ENCODE measurements at places on chromosomes 1 and 21.

DNA sequence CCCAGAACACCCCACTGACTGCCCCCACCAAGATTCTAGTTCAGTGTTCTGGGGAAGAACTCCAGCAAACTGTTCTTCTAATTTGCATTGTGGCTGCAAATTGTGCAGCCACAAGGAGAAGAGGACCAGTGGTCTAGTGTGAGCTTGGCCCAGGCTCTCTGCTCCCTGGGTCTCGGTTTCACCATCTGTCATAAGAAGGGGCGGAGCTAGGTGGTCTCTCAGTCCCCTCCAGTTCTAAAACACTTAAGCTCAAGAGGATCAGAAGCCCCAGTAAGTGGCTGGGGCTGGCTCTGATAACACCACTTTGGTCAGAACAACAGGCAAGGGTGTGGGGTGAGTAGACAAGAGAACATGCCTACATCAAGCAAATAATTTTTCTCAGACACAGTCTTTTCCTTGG, 99.9 kb downstream of the BEND5 start:
- DNase-seq = no peak

DNA sequence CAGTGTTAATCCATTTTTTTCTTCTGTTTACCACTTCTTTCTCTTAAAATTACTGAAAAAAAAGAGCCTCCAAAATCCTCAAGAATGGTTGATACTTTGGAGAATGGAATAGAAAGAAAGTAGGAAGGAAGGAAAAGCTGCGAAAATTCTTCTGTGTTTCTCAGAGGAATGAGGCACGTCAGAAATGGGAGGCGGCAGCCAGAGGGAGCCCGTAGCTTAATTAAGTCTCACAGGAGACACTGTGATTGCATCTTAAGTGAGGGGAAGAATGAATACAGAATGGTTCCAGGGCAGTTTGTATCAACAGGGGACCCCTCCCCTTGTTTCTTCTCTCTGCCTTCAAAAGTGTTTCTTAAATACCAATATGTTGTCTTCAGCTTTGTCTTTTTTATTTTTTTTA, 1099.5 kb downstream of the PLA2G4A start:
- no peak for DNase-seq

DNA sequence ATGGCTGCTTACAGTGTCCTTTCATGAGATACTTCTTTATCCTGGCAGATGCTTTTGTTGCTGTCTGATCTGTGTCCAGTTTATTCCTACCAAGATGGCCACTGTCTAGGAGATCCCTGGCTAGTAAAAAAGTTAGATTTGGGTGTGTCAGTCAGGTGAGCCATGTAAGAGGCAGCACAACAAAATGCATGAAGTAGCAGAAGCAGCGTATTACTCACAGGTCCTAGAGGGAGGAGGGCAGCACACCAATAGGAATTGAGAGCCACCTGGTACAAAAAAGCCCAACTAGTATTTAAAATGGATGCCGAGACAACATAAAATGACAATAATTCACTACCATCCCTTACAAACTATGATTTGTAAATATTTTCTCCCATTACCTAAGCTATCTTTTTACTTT, 22.8 kb upstream of the ZNF697 start:
- DNase-seq = no peak

GRCh38 chr1:6899621-6900020, 114.4 kb downstream of the CAMTA1 start:
- no peak for DNase-seq

DNA sequence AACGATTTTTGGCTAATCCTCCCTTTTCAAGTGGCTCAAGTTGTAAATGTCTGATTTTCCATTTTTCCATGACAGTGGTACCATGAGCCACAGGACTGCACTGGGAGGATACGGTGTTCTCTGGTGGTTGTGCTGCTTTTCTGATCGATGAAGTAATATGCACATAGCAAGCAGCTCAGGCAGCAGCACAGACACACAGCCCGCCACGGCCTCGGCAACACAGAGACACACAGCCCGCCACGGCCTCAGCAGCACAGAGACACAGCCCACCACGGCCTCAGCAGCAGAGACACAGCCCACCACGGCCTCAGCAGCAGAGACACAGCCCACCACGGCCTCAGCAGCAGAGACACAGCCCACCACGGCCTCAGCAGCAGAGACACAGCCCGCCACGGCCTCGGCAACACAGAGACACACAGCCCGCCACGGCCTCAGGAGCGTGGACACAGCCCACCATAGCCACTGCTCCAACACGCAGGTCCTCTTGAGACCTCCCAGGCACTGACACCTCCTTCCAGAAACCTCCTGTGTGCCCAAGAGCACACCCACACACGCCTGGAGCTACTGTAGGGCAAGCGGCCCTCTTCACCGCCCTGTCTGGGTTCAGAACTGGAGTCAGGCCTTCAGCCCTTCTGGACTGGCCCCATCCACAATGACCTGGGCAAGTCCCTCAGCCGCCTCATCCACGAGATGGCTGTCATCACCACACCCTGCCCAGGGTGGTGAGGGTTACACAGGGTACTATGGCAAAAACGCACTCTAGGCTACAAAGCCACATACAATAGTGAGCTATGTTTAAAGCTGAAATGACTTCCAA, 10.4 kb downstream of the PTTG1IP start:
- no peak for DNase-seq

GRCh38 chr1:5962265-5963105, 29.7 kb downstream of the NPHP4 start:
- DNase-seq = no peak

- DNase-seq = no peak
Observed at GRCh38 chr1:2561446-2561845, 5.3 kb downstream of the TNFRSF14 start.

DNA sequence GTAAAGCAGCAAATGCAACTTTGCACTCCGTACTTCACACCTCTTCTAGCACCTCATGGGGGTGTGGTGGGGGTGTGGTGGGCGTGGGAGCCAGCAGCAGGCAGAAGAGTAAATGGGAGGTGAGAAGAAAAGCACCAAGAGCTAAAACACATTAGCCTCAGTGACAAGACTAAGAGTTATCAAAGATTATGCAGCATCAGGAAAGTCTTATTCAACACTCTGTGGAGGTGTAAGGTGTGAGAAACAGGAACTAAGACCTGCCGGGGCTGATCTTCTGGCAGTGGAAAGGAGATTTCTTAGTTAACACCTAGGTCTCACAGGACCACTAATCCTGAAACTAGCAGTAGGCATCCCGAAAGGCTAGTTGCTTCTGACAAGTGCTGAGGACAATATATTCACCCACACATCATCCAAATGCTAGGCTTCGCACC, 9.9 kb downstream of the TGFBR3 start:
- DNase-seq = no peak

DNA sequence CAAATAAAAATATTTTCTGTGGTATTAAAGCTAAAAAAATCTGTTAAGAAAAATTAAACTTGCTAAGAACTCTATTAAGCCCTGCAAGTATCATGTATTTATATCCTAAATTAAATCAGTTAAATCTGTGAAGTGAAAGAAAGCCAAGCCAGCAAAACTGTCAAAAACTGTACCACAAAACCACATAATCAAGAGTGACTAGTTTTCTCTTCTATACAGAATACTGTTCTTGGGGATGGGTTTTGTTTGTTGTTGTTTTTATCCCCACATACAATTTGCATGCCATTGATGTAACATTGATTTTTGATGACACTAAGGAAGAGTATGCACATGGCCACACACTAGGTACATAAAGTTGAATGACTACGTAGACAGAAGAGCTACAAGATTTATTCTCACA, 20.4 kb downstream of the DPH5 start:
- DNase-seq = no peak

DNA sequence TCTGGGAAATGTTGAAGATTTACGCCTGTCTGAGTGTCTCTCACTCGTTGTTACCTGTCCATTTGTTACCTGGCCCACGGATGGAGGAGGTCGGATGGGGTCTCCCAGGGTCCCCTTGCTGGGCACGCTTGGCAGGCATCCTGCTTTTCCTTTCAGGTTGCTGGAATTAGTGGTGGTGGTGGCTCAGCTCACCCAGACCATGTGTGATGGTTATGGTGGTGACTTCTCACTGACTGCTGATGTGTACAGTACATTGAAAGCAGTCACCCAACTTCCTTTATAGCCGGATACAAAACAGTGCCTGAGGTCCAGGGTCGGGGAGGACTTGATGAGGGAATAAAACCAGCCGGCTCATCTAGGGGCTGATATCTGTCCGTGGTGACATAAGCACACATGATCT, 19.5 kb downstream of the MAPKAPK2 start:
- no peak for DNase-seq

- DNase-seq = no peak
Observed at GRCh38 chr1:10189659-10190058, 20.7 kb upstream of the KIF1B start.

DNA sequence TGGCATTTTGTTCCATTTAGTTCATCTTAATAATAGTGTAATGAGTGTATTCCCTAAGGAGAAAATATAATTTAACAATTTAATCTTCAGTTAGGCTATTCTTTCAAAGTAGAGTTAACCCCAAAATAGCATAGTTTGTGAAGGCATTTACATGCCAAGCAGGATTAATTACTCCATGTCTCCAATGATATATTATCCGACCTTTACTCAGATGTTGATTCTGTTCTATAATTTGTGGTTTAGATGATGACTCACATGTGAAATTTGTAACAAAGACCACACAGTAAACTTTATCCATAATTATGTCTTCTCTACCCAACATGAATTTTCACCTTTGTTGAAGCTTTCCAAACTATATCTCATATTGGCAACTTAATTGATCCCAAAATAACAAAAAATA, 2065.2 kb downstream of the MRPL39 start:
- DNase-seq = no peak

- DNase-seq = no peak
Observed at GRCh38 chr1:172999349-172999748, 51.4 kb downstream of the TNFSF18 start.

GRCh38 chr1:184932319-184932718, 42.0 kb downstream of the NIBAN1 start:
- no peak for DNase-seq

DNA sequence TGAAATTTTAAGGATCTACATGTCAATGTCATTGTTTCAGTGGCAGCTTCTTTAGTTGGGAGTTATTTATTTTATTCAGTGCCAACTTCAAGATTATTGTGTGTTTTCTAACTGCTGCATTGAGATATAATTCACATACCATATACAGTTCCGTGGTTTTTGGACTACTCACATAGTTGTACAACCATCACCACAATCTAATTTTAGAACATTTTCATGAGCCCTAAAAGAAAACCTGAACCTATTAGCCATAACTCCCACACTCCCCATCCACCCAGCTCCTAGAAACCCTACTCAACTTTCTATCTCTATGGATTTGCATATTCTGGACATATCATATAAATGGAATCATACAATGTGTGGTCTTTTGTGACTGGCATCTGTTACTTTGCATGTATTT, 220.0 kb downstream of the LRRC40 start:
- DNase-seq = no peak

All from inflammatory macrophage (primary cell).